CD4-positive, alpha-beta T cell treated with Interleukin-4 for 4 hours (primary cell): ENCODE measurements at places on chromosomes 7 and 10.

DNA sequence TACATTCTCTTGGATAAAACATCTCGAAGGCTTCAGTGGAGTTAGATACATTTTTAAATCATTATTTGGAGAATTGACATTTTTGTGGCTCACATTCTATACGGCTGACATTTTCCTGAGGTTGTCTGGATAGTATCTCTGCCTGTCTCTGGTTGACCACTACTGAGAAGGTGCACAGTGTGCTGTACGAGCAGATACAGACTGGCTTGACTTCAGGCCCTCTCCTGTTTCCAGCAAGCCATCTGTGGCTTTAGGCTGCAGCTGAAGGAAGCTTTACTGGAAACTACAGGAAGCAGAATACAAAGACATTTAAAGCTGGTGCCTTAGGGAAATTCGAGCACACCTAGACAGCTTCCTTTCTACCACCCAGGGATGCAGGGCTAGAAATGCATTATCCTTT is 39.3 kb upstream of the RSU1 start:
- no peak for DNase-seq

GRCh38 chr7:133963629-133964028 is 163.5 kb upstream of the LRGUK start:
- DNase-seq: no peak

DNA sequence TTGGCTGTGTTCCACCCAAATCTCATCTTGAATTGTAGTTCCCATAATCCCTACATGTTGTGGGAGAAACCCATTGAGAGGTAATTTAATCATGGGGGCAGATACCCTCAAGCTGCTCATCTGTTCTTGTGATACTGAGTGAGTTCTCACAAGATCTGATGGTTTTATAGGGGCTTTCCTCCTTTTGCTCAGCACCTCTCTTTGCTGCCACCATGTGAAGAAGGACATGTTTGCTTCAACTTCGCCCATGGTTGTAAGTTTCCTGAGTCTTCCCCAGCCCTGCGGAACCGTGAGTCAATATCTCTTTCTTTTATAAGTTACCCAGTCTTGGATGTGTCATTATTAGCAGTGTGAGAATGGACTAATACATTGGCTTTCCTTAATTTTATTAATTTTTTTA is 527.8 kb downstream of the MDFIC start:
- no peak for DNase-seq

GRCh38 chr7:117146059-117146458 is 176.8 kb downstream of the WNT2 start:
- no peak for DNase-seq

DNA sequence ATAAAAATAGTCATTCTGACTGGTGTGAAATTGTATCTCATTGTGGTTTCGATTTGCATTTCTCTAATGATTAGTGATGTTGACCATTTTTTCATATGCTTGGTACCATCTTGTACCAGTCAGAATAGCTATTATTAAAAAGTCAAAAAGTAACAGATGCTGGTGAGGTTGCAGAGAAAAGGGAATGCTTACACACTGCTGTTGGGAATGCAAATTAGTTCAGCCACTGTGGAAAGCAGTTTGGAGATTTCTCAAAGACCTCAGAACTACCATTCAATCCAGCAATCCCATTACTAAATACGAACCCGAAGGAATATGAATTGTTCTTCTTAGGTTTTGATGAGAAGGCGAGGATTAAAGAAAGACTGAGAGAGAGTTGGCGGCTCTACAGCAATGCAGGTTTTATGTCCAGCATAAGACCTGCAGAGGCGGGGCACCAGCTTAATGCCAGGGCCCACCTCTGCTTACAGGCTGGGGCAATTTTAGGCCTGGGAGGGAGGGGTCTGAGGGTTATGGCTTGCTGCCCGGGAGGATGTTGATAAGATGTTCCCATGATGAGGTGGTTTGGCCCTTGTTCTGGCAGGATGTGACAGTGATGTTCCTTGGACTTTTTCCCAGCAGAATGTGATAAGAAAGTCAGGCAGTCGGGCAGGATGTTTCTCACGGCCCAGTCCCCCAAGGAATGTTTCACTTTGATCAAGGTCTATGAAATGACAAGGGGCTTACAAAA is 74.4 kb downstream of the MEST start:
- DNase-seq: no peak
